Bronchial epithelial cell (primary cell): ENCODE measurements at places on chromosomes 12 and 14.

GRCh38 chr14:102749393-102750305 is 27.6 kb upstream of the TRAF3 start:
- DNase-seq, result no peak

DNA sequence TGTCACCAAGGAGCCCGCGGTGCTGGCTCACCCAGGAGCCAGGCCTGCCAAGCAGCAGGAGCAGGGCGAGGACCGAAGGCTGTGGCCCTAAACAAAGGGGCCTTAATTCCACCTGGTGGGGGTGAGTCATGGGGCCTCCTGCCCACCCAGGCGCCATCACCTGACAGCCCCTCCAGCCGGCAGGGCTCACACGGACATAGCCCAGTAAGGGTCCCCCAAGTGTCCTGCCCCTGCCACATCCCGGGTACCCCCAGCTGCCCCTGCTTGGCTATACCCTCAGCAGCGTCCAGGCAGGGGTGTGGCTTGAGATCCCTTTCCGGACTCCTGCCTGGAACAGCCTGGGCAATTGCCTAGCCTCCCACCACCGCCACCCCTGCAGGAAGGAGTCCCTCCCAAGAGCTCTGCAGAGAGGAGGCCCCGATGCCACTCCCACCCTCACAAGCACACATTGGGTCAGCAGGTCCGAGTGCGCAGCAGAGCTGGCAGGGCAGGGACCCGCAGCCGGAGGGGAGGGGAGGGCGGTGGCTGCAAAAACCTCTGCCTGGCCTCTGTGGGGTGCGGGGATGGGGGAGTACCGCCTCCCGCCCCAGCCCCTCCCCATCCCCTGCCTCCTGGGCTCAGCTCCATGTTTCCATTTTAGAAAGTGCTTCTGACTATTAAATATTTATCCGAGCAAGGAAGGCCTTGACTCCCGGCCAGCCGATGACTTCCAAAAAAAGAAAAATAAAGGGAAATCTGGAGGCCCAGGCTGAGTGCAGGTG is 4.6 kb downstream of the AHNAK2 start:
- peak; percentile 97 for DNase-seq

DNA sequence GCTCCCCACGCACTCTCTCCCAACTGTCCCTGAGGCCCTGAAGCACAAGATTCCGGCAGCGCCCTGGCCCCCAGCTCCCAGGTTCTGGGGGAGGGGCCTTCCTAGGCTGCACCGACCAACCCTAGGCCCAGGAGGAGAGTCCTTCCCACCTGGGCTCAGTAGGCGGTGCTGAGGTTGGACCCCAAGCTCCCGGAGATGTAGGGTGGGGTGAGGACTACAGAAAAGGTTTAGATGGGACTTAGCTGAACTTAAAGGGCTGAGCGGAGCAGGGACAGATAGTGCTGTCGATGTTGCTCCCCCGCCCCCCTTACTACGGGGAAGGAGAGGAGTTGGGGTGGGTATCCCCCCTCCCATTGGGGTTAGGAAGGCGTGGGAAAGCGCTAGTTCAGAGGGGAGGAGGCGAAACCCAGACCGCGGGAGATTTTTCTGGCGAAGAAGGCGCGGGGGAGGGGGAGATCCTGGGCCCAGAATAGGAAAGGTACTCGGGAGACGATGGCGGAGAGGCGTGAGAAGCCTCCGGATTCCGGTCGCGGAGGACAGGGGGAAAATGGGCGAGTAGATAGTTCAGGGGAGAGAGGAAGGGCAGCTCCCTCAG is 4.2 kb upstream of the BAZ2A start:
- peak; percentile 72 for DNase-seq

DNA sequence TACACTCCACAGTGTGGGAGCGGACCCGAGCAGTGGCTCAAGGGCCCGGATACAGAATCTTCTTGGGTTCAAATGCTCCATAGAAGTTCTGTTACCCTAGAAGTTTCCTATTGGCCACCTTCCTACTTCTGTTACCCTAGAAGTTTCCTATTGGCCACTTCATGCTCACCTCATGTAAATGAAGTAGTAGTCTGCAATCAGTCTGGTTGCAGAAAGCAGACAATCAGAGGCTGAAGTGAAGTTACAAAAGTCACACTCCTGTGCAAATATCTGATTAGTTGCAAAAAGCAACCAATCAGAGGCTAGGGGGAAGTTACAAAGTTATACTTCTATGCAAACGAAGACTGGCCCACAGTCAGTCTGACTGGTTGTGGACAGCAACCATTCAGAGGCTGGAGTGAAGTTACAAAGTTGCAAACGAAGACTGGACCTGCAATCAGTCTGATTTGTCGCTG is 77.8 kb upstream of the CPNE8 start:
- no peak for DNase-seq

DNA sequence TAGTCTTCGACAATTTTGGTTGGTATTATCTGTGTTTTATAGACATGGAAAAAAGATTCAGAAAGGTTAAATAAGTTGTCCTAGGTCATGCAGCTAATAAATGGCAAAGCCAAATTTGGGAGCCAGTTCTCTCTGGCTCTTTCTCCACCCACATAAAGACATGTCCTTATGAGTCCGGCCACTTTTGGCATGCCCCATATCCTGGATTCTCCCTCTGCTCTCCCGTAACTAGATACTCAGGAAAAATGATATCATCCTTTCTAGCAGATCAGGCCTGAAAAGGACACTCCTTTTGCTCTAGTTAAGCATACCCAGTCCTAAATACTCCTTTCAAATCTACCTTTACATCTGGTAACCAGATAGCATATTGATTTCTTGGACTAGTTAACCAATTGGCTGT is 64.4 kb downstream of the TTLL5 start:
- peak; percentile 58 for DNase-seq

- DNase-seq, result no peak
Observed at GRCh38 chr12:96462571-96463280, 26.7 kb upstream of the CFAP54 start.

DNA sequence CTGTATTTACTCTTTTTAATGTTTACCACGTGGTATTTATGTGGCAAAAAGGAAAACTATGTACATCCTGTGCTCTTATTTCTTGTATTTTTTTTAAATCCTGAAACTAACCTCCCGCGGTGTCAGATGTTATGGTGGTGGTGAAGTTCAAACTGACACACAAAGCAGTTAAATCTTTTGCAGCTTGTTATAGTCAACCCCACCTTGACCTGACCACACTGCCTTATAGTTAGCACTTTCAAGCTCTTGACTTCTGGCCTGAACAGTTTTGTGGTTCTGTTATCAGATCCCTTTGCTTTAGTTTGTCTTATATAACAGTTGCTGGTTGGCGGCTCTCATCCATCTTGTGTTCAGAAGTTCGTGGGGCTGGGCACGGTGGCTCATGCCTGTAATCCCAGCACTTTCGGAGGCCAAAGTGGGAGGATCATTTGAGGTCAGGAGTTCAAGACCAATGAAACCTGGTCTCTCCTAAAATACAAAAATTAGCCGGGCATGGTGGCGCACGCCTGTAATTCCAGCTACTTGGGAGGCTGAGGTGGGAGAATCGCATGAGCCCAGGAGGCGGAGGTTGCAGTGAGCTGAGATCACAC is 2.1 kb downstream of the UNG start:
- DNase-seq, result no peak

- no peak for DNase-seq
Observed at GRCh38 chr12:93578221-93578620, 5.7 kb downstream of the SOCS2 start.

DNA sequence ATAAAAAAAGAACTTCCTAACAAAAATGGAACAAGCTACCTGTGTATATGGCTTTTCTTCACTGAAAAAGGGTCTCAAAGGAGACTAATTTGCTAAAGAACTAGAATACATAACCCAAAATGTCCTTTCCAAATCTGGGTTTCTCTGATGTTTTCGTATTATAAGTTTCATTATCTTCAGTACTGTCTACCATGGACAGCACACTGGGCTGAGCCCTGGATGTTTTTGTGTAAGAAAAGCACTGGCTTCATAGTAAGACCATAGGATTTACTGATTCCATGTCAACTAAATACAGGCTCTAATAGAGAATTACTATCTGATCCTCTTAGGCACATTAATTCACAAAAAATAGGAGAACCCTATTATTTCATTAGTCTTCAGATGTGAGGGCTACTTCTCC is 94.3 kb upstream of the GPHB5 start:
- DNase-seq, result no peak

DNA sequence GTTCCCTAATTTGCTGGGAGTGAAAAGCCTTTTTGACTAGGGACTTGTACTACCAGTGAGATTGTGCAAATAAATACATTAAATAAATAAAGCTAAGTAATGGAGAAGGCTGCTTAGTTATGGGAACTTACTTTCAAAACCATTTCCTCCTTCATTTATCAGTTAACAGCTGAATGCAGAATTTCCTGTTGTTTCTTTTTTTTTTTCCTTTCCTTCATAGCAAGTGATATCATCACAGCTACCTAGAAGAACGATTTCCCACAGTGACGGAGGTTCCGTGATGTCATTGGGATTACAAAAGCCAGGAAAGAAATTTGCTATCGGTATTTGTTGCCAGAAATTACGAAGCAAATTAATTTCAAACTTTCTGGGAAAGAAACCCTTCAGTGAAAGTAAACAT is 42.1 kb upstream of the SOCS2 start:
- peak; percentile 15 for DNase-seq

DNA sequence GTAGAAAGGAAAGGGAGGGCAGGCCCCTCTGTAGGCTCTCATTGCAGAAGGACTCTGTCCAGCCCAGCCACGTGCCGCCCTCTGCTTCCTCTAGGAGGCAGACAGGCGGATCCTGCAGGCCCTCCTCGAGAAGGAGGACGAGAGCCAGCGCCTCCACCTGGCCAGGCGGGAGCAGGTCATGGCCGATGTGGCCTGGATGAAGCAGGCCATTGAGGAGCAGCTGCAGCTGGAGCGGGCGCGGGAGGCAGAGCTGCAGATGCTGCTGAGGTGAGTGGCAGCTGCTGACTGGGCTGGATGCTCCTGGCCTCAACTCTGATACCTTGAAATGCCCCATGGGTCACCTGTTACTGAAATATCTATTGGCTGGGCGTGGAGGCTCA is 10.9 kb downstream of the TCHP start:
- DNase-seq, result peak; percentile 23

DNA sequence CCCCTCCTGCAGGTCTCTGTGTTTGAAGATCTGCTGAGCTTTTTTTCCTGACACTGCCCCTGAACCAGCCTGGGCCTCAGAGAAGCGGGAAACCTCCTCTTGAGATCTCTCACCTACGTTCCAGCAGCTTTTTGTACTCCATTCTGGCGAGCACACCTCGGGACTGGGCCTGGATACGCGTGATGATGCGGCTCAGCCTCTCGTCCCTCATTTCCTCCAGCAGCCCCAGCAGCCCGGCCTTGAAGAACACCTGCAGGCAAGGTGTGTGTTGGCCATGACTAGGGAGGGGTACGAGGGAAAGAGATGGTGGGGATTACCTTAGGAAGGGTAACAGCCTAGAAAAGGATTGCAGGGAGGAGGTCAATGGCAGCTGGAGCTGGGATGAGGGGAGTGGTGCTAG is 10.3 kb downstream of the MYH7 start:
- no peak for DNase-seq

DNA sequence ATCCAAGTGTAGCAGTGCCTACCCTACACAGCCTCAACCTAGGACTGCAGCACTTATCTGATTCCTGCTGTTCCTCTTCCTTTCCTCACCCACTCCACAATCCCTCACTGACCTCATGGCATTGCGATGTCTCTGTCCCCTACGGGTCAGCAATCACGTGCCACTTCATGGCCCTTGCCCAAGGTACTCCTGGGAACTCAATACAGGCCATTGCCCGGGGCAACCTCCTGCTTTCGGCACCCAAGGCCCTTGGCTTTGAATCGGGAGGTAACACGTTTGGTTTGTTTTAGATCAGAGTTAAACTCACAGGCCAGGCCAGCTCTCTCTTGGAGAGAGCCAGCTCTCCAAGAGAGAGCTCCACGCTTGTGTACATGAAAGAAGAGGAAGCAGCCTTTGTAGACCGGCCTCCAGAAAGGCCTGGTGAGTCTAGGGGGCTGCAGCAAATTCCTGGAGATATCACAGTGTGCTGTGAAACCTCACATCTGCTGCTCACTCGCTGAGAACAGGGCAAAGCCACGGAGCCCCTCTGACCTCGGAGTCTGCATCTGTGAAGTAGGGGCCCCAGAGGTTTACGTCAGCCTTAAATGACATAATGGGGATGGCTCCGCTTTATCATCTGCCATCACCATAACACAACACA is 12.2 kb downstream of the CLMN start:
- no peak for DNase-seq

- DNase-seq, result no peak
Observed at GRCh38 chr14:100333311-100333710, 10.2 kb downstream of the SLC25A47 start.

DNA sequence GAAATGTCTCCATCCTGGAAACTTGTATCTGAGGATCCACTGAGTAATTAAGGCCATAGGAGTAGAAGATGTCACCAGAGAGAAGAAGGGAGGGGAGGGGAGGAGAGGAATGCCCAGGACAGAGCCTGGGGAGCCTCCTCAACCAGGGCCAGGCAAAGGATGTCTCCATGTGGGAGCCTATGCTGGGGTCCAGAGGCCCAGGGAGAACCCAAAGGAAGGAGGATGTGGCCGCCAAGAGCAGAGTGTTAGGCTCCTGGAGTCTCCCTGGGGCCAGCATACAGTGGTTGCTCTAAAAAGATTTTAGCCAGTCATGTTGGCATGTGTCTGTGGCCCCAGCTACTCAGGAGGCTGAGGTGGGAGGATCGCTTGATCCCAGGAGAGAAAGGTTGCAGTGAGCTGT is 92.6 kb downstream of the DICER1 start:
- DNase-seq, result no peak

- DNase-seq, result peak; percentile 92
Observed at GRCh38 chr12:95173392-95174251, 43.6 kb downstream of the FGD6 start.

DNA sequence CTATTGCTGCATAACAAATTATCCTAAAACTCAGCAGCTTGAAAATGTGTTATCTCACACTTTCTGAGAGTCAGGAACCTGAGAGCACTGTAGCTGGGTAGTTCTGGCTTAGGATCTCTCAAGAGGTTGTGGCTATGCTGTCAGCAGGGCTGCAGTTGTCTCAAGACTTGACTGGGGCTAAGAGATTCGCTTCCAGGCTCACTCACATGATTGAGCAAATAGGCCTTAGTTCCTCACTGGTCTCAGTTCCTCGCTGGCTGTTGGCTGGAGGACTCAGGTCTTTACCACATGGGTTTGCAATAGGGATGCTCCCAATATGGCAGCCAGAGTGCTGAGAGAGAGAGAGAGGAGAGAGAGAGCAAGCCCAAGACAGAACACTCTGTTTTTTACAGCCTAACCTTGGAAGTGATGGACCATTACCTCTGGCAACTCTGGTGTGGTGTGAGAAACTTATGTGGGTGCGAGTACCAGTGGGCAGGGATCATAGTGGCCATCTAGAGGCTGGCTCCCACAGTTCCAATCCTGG is 15.9 kb upstream of the DHRS2 start:
- DNase-seq, result no peak

GRCh38 chr12:121176826-121177529 is 33.0 kb upstream of the P2RX4 start:
- no peak for DNase-seq

- DNase-seq, result no peak
Observed at GRCh38 chr12:26869104-26869494, 36.1 kb upstream of the ITPR2 start.
